ENCODE measurements at places on chromosomes 6 and 20.

DNA sequence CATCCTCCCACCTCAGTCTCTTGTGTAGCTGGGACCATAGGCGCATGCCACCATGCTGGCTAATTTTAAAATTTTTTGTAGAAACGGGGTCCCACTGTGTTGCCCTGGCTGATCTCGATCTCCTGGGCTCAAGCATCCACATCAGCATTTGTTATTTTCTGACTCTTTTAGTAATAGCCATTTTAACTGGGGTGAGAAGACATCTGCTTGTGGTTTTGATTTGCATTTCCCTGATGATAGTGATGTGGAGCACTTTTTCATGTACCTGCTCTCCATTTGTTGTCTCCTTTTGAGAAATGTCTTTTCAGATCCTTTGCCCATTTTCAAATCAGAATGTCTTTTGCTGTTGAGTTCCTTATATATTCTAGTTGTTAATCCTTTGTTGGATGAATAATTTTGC is 22.2 kb upstream of the TULP4 start:
- DNase-seq: no peak

- no peak for DNase-seq
Measured at GRCh38 chr20:39736434-39737327, 774.5 kb downstream of the DHX35 start.

DNA sequence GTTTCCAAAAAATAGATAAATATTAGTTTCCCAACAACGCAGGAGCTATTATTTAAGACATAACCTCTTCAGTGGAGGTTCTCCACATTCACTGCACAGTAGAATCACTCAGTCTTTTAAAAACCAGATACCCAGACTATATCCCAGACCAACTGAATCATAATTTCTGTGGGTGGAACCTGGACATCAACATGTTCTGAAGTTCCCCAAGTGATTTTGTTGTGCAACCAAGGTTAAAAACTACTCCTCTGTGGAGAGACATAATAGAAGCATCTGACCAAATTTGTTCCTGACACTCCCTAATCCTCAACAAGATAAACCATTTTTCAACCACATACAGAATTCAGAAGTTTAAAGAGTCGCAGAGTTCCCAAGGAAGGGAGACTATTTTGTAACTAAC is 42.3 kb downstream of the STK38 start:
- peak; percentile 68 for DNase-seq

GRCh38 chr6:81697559-81697958 is 54.9 kb downstream of the TENT5A start:
- no peak for DNase-seq

DNA sequence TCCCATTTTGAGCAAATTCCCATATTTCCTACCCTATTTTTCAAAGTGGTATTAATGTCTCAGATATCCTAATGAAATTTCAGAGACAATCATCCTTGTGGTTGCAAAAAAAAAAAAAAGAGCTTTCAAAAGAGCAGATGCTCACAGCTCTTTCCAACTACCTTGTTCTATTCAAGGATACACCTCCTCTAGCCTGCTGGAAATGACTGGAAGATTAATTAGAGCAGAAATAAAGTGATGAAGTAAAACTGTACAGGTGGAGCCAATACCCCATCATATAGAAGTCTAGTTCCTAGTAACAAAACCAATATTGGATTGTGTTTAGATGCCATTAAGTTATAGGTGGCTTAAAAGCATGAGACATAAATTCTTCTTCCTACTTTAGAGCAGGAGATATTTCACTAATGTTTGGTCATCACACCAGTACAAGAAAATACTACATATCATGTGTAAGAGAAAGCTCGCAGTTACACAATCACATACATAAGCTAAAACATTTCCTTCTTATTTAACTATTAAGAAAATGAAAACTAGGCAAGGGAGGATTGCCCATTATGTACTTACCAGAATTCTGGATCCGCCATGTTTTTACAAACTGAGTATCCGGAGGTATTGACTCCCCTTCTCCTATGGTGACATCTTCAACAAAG is 42.4 kb downstream of the ILRUN start:
- DNase-seq: no peak

GRCh38 chr6:13715444-13715883 is 3.8 kb upstream of the RANBP9 start:
- DNase-seq: no peak

DNA sequence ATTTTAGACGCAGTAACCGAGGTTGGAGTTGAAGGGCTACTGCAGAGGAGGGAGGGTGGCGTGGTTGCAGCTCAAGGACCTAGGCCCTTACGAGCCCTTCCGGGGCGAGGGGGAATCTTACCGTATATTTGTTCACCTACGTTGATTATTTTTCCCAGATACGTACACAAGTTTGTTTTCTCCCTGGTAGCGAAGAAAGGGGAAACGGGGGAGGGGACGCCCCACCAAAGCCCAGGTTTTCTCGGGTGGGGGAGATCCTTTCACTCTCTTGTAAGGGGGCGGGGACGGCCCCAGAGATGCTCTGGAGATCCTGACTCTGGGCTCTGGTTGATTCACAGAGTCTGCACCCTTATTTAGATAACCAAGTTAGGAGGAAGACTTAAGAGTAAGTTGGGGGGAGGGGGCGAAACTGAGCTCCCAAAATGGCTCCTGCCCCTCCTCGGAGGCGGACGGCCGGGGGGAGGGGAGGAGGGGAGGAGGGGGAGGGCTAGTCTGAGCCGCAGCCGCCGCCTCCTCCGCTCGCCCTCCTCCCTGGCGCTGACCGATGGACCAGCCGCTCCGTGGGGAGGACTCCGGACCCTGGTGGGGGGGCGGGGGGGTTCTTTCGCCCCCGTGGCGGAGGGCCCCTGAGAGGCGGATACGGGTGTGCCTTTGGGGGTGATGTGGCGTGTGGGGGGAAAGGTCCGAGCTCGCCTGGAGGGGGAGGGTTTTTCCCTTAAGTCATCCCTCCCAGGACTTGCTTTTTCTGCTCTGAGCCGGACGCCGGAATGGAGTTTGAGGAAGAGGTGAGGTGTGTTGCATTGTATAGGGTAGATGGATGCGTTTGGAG is 2.2 kb downstream of the BRD2 start:
- peak; percentile 93 for DNase-seq

GRCh38 chr20:20404633-20405032 is 36.7 kb downstream of the INSM1 start:
- DNase-seq: no peak

- peak; percentile 80 for DNase-seq
Measured at GRCh38 chr6:27374824-27375612, 13.5 kb upstream of the ZNF391 start.

DNA sequence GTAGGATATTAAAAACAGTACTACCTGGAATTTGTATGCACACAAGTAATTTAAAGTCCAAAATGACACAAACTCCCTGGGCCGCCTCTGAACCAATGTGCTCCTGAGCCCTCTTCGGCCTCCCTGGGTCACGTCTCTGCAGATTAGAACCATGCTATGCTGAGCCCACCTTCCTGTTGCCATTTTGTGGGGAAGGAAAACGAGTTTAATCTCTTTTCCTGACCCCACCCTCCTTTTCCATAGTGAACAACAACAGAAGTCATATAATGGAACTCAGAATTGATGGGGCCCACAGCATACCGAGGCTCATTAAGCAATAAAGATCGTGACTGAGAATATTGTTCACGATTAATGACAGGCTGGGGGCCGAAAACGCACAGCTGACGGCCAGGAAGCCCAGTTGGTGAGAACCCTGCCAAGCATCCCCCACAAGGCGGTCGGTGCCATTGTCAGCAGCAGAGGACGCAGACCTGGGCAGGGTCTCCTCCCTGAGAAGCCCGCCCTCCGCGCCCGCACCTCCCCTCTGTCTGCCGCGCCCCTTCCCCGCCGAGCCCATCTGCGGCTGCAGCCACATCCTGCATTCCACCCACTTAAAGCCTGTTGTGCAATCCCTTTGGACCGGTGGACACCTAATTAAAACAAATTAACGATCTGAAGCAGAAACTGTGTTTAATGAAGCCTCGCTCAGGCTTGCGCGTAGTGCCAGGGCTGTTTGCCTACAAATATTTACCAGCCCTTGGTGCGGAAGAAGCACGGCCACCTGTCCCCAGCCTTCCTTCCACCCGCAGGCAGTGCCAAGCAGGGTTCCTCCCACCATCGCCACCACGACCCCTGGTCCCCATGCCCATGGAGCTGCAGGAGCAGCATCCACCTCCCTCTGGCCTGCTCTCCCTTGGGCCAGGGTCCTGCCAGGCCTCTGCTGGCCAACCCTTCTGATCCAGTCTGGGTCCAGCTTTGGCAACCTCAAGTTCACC is 68.1 kb downstream of the DLL1 start:
- DNase-seq: no peak

GRCh38 chr6:6927521-6928361 is 180.0 kb upstream of the RREB1 start:
- DNase-seq: no peak

DNA sequence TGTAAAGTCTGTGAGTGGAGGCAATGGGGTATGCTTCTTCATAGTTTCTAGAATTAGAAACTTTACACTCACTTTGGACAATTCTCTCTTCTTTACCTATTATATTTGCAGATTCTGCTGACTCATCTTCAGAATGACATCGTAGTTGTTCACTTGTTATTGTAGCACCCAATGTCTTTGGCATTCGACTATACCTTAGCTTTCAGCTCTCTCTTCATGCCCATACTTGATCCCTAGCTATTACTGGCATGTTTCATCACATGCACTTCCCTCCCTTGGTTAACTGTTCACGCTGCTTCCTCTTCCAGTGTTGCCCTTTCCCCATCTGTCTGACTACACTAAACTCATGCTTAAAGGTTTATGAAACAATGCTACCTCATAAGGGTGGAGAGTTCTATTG is 298.1 kb upstream of the TCF21 start:
- no peak for DNase-seq

DNA sequence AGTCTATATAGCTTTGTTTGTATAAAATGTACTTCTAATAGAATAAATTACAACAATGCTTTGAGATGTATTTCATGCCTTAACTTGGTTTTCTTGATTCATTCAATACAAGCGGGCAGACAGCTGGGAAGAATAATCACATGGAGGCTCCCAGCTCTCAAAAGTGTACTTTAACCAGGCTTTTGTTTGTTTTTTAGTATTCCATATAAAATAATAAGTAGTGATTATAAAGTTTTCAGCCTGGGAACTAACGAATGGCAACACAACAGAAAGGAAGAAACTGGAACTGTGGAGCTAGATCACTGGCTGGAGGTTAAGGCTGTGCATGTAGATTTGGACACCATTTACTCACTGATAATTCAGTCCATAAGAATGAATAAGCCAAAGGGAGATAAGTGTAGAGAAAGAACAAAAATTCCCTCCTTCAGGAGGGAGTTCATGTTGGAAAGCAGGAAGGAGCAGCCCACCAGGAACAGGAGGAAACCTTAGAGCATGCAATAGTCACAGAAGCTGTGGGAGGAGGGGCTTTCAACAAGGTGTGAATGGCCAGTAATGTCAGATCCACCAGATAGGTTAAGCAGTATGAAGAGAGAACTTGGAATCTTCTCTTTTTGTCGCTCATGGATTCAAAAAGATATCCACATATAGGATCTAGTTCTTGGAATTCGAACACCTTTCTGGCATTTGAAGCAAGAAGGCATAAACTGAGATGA is 41.2 kb upstream of the SLC35D3 start:
- DNase-seq: no peak

DNA sequence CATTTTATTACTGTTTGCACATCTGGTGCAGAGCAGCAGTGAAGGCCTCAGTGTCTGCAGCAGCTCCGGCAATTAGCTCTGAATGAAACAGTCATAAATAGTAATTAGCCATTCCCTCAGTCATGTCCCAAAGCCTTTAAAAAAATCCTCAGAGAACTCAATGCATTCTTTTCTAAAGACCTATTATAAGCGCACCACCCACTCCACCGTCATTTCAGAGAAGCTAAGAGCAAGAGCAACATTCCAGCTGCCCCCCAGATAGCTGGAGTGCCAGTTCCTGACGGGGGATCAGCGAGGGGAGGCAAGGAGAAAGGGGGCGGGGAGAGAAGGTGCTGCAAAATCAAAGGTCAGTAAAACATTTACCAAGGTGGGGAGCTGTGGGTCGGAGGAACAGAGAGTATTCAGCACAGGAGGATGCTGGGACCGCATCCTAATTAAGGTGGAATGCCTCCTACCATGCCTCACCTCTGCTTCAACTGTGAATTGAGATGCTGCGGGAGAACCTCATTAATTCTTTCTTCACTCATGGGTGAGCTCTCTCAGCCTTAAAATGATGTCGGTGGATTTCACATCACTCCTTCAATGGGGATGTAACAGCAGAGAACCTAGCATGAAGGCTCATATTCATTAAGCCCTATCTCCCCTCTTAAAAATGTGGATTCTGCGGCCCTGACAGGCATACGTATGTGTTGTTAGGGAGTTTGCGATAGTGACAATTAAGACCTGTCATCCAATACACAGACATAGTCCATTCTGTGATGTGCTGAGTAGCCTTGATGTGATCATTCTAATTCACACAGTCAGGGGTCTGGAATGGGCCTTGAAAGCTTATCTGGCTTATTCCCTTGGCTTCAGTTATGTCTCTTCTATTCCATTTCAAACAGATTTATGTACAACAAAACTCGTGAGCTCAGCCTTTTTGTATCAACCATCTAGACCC is 469.5 kb upstream of the NRSN1 start:
- no peak for DNase-seq

DNA sequence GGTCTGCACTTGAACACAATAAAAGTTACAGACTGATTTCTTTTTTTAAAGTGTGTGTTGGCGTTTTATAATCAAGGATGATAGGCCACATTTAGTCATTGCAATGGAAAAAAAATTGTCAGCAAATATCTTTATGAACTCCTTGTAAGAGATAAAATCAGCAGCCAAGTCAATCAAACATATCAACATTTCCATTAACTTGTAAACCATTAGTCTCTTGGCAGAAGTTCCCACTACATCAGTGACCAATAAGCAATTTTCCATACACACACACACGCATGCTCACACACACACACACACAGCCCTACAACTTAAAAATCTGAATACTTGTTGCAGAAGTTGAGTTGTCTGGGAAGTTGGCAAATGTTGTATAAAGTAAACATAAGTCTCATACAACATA is 315.9 kb upstream of the KCNQ5 start:
- DNase-seq: no peak

- no peak for DNase-seq
Measured at GRCh38 chr20:56722042-56722441, 92.9 kb downstream of the TFAP2C start.

GRCh38 chr6:139712830-139713229 is 338.4 kb upstream of the CITED2 start:
- DNase-seq: no peak

DNA sequence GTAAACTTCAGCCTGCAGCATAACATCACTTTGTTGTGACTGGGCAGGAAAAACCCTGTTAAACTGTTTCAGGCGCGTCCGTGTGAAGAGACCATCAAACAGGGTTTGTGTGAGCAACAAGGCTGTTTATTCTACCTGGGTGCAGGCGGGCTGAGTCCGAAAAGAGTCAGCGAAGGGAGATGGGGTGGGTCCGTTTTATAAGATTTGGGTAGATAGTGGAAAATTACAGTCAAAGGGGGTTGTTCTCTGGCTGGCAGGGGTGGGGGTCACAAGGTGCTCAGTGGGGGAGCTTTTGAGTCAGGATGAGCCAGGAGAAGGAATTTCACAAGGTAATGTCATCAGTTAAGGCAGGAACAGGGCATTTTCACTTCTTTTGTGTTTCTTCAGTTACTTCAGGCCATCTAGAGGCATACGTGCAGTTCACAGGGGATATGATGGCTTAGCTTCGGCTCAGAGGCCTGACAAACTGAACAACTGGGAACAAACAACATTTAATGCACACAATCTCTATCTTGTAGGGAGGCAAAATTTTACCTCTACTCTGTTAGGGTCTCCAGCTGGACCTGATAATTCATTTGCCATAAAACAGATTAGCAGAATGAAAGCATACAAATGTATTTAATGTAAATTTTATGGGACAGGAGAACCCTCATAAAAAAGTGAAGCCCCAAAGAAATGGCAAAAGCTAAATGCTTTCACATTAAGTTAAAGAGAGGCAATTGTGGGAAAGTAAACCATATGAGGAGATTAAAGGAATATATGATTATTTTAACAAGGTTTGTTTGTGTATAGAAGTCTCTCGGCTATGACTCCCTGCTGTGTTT is 58.3 kb upstream of the HFE start:
- no peak for DNase-seq
